ENCODE measurements at places on chromosomes 12 and 14.

DNA sequence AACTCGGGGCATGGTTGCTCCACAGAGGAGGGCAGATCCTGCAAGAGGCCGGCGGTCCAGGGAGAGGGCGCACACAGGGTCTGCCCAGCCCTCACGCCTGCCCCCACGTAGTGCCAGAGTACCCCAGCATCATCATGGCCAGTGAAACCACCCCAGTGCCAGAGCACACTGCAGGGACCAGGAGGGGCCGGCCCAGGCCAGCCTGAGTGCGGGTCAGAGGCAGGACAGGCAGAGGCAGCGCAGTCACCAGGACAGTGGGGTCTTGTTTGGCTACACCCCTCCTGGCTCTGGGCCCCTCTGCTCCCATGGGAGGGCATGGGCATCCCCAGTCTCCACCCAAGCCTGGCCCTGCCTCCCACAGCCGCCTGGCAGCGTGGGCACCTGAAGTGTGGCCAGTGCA lies 34.7 kb downstream of the LRCOL1 start:
- no peak for DNase-seq

GRCh38 chr12:124774054-124774461 lies 89.6 kb downstream of the SCARB1 start:
- no peak for DNase-seq

- DNase-seq = no peak
Measured at GRCh38 chr12:42732908-42733411, 143.4 kb upstream of the PRICKLE1 start.

DNA sequence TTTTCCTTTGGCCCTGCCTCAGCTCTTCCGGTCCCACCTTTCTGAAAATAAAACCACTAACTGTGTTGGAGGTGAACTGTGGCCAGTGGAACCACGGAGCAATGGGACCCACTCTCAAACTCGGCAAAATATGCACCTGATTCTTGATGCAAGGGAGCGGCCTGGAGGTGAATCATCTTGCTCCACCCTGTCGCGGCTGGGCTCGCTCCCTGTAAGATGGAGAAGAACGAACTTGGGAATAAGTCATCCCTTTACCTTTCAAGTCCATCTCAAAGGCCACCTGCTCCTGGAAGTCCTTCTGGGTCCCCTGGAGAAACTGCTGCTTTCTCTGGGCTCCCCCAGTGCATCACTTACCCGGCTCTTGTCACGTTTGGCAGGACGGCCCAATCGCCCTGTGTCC lies 309.9 kb downstream of the BCL11B start:
- DNase-seq = no peak

- no peak for DNase-seq
Measured at GRCh38 chr12:102954134-102954533, 3.3 kb upstream of the ASCL1 start.
